KG1 (cell line): ENCODE measurements at places on chromosomes 16 and 17.

DNA sequence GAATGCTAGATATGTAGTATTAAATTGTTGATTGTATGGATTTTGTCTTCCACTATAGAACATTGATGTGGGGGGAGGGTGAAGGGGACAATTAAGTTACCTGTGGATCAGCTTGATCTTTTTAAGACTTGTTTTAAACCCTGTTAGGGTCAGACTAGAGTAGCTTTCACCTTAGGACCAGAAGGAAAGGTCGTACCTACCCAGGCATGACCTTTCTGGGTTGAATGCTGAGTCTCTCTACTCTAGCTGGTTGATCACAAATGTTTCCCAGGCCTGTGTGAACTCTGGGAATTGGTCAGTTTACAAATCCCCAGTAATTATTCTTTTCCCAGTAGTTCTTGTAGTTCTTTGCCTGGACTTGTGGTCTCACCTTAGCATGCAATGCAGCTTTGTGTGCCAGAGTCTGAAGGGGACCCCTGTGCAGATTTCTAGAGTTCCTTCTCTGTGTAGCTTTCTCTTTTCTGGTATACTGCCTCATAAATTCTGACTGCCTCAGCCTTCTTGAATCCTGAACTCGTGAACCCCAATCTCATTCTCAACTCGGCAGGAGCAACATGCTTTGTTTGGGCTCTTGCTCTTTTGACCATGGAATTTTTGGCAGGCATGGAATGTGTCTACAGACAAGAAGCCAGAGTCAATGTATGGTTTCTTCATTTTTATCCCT lies 54.1 kb downstream of the VMP1 start:
- DNase-seq, result no peak

DNA sequence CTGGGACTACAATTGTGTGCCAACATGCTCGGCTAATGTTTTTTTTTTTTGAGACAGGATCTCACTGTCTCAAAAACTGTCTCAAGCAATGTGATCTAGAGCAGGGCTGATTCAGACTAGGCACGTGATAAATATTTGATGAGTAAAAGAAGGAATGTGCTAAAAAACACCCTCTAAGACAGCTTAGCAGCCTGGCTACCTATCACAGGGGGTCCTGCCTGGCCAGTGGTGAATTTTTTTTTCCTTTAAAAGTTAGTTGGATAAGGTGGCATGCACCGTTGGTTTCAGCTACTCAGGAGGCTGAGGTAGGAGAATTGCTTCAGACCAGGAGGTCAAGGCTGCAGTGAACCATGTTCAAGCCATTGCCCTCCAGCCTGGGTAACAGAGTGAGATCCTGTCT lies 14.8 kb upstream of the GPATCH8 start:
- no peak for DNase-seq

- no peak for DNase-seq
These were observed 274.9 kb upstream of the CCL2 start for GRCh38 chr17:33980193-33980592.

DNA sequence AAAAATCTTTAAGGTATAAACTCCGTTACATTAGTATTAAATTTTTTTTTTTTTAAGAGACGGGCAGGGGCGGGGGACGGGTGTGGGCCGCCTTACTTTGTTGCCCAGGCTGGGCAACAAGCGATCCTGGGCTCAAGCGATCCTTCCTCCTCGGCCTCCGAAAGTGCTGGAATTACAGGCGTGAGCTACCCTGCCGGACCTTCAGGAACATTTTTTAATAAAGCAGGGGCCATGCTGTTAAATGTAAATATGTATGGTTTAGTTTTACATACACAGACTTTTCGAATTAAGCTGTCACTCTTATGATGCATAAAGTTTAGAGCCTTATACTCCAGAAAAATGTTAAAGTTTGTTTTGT lies 2.4 kb downstream of the PPM1D start:
- DNase-seq, result no peak

GRCh38 chr17:62792447-62792800 lies 15.7 kb downstream of the MARCHF10 start:
- no peak for DNase-seq

GRCh38 chr16:49377196-49377755 lies 3.7 kb downstream of the C16orf78 start:
- no peak for DNase-seq
